Activated CD4-positive, alpha-beta T cell treated with anti-CD3 and anti-CD28 coated beads for 36 hours (primary cell): ENCODE measurements at places on chromosomes 6 and 20. TPM values are rescaled to one million over a fixed set of nuclear protein-coding genes. Genes with fewer than 3 reads are reported as not detected.
A peak's percentile ranks its signal among the peaks of the same experiment; 100 is the strongest.

DNA sequence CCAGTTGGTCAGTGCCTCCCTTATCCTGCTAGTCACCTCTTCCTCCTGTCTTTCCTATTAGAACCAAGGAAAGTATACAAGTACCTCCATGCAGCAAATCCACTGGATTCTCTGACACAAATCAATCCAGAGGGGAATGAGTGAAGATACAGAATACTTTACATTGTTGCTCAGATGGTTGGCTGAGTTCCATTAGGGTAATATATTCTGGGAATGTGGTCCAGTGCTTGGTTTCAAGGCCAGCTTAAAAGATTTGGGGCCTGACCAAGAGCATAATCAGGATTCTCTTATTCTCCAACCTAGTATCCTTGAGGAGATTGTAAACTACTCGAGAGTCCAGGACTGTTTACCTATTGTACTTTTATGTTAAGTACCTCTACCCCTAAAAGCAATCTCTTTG is 23.0 kb downstream of the CARMIL1 start:
- no peak overlapping the region for H3K27ac ChIP-seq
- DNase-seq, result no peak
- H3K36me3 ChIP-seq, result no peaks in the 10 kb centered on the region

GRCh38 chr6:108502832-108503231 is 57.9 kb upstream of the FOXO3 start:
- no peak overlapping the region for H3K27ac ChIP-seq
- DNase-seq, result no peak
- no peak overlapping the region for H3K4me3 ChIP-seq
- H3K27me3 ChIP-seq, result no peaks in the 10 kb centered on the region
- no peaks in the 10 kb centered on the region for H3K4me1 ChIP-seq
- H3K36me3 ChIP-seq, result peaks cover 15% of the 10 kb centered on the region

DNA sequence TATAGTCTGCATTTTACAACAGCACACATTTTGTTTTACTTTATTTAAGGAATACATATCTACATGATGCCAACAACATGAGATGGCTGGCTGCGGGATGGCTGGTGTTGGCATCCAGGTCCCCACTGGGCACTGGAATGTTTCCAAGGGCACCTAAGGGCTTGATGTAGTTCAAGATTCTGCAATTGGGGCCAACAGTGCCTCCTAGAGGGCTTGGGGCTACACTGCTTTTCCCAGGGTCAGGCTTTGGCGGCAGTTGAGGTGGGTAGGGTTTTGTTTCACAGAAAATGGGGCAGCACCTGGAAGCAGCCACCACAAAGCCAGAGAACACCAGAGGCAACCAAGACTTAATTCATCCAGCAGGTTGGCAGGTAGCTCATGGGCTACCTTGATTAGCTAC is 202.2 kb upstream of the PRND start:
- DNase-seq, result peak; percentile 58
- no peak overlapping the region for H3K27ac ChIP-seq
- no peak overlapping the region for H3K4me3 ChIP-seq
- peaks cover 19% of the 10 kb centered on the region for H3K27me3 ChIP-seq
- H3K36me3 ChIP-seq, result no peaks in the 10 kb centered on the region

DNA sequence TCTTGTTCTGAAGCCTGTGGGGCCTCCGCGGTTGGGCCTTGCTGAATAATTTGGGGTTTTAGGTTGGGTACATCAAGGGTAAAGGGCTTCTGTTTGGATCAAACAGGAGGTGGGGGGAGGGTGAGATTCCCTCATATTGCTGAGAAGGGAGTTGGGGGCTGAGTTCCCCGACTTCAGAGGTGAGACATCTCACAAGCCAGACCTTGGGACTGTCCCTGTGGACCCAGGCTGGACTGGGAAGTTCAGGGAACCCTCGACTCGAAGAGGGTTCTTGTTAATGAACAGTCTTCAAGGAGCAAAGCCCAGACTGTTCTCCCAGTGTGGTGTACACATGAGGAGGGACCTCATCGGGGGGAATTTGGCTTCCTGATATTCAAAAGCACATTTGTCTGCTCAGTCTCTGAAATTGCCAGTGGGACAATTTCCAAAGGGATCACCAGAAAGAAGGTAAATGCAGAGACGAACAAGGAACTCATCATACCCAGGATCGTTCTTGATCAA is 118.5 kb downstream of the SYCP2 start:
- H3K4me3 ChIP-seq, result no peak overlapping the region
- no peak overlapping the region for H3K27ac ChIP-seq
- no peaks in the 10 kb centered on the region for H3K36me3 ChIP-seq
- H3K4me1 ChIP-seq, result no peaks in the 10 kb centered on the region
- peaks cover 4% of the 10 kb centered on the region for H3K27me3 ChIP-seq

- no peaks in the 10 kb centered on the region for H3K36me3 ChIP-seq
- H3K4me3 ChIP-seq, result no peak overlapping the region
- H3K27ac ChIP-seq, result no peak overlapping the region
- peaks cover 2% of the 10 kb centered on the region for H3K27me3 ChIP-seq
- peaks cover 2% of the 10 kb centered on the region for H3K4me1 ChIP-seq
Measured at GRCh38 chr20:19497064-19497463, 261.0 kb upstream of the RIN2 start.

DNA sequence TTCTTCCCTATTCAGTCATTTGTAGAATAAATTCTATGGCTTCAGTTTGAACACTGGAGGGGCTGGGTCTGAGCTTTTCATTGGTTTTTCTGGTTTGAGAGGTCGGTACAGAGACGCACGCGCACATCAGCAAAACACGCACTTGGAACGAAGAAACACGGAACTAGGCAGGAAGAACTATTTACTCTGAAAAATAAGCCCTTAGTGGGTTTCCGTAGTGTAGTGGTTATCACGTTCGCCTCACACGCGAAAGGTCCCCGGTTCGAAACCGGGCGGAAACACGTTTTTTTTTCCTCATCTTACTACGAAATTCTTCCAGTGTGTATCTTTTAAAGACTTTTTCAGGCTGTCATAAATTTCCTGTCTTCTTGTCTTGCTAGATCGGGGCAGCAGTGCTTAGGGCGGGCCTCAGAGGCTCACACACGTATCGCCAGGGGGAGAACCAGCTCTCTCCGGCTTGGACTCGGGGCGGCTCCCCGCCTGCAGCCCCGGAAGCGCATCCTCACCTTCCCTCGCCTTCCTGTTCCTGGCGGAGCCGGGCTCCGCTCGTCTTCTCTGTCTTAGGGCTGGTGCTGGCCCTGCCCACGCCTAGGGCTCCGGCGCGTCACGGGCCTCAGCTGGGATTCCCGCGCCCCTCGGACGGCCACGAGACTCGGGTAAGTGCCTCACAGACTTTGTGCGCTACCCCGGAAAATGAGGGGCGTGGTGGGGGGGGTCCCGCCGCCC is at the start of gene HMGN4:
Gene HMGN4, plus strand, starts transcription at position 521 of the 726 bp plus-strand sequence. CDS start 6,841 bp downstream, outside the sequence.
- peak within 1 kb of the TSS; percentile 99 for H3K27ac ChIP-seq
- H3K36me3 ChIP-seq, result peaks cover 29% of the 10 kb centered on the region
- peak; percentile 89 for DNase-seq
- peaks cover 57% of the 10 kb centered on the region for H3K4me1 ChIP-seq
- H3K27me3 ChIP-seq, result no peaks in the 10 kb centered on the region
- H3K4me3 ChIP-seq, result peak within 1 kb of the TSS; percentile 89

- peaks cover 28% of the 10 kb centered on the region for H3K36me3 ChIP-seq
- peak; percentile 84 for DNase-seq
- H3K4me1 ChIP-seq, result peaks cover 36% of the 10 kb centered on the region
- peak within 1 kb of the TSS; percentile 87 for H3K4me3 ChIP-seq
Measured at GRCh38 chr20:63626424-63627128, at the start of gene GMEB2. GMEB2 (minus strand) TSS chr20:63627101; CDS start chr20:63619397, 7,704 bp downstream.

- no peak overlapping the region for H3K4me3 ChIP-seq
- H3K4me1 ChIP-seq, result no peaks in the 10 kb centered on the region
- no peak for DNase-seq
Measured at GRCh38 chr6:91718198-91718597, 1131.3 kb upstream of the MAP3K7 start.

GRCh38 chr20:59400708-59401107 is 100.3 kb downstream of the EDN3 start:
- H3K27me3 ChIP-seq, result peaks cover 2% of the 10 kb centered on the region
- no peak overlapping the region for H3K4me3 ChIP-seq
- H3K4me1 ChIP-seq, result no peaks in the 10 kb centered on the region
- no peaks in the 10 kb centered on the region for H3K36me3 ChIP-seq
- H3K27ac ChIP-seq, result no peak overlapping the region

DNA sequence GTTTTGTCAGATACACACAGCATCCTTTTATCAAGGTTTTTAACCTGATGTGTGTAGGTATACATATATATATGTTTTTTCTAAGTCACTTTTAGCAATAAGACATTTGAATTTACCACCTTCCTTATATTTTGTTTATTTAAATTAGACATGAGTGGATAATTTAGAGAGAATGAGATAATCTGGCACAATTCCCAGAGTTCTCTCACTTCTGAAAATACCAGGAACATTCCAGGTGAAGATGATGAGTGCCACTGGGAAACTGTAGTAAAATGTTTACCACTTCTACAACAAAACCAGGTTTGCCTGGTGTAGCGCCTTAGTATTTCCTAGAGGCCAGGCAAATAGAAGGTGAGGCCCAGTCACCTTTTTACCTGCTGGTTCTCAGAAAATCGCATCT is 189.5 kb downstream of the TMEM242 start:
- peaks cover 10% of the 10 kb centered on the region for H3K36me3 ChIP-seq
- peaks cover 12% of the 10 kb centered on the region for H3K4me1 ChIP-seq
- no peak overlapping the region for H3K27ac ChIP-seq
- no peak overlapping the region for H3K4me3 ChIP-seq

TINAG gene
- total RNA-seq, result not detected

MAS1 gene
- total RNA-seq, result not detected

DDX43 gene
- 0.51 TPM for total RNA-seq

SRSF3 gene
- 298 TPM for total RNA-seq
